Astrocyte of the spinal cord (primary cell): ENCODE measurements at places on chromosomes 1 and 21.
A peak's percentile ranks its signal among the peaks of the same experiment; 100 is the strongest.

DNA sequence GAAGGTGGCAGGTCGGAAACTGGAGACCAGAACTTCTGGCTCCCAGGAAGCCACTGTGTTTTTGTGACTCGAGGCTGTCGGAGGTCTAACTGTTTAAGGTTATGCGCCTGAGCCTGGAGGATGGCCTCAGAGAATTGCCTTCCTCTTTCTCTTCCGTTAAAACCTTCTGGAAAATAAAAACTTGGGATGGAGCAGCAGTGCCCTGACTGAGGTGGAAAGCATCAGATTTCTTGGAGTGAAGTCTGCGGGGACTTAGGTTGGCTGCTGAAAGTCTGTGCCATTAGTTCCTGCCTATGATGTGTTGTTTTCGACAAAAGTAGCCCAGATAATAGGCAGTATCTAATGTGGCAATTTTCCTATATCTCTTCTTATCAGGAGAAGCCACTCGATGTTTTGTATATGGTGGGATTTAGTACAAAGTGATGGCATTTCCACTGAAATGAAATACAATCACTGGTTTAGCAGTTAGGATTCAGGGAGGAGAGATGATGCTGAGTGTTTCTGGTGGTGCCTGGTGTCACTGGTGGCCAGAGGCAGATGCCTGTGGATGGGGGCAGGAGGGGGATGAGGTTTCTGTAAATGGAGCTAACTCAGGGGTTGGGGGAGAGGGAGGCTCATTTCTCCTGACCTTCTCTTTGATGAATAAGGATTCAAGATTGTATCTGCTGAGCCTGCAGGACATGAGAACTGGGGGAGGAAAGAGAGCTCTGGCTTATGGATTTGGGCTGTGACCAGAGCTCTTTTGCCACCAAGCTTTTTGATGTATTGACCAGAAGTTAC lies 150.8 kb downstream of the CAMTA1 start:
- DNase-seq, result no peak

DNA sequence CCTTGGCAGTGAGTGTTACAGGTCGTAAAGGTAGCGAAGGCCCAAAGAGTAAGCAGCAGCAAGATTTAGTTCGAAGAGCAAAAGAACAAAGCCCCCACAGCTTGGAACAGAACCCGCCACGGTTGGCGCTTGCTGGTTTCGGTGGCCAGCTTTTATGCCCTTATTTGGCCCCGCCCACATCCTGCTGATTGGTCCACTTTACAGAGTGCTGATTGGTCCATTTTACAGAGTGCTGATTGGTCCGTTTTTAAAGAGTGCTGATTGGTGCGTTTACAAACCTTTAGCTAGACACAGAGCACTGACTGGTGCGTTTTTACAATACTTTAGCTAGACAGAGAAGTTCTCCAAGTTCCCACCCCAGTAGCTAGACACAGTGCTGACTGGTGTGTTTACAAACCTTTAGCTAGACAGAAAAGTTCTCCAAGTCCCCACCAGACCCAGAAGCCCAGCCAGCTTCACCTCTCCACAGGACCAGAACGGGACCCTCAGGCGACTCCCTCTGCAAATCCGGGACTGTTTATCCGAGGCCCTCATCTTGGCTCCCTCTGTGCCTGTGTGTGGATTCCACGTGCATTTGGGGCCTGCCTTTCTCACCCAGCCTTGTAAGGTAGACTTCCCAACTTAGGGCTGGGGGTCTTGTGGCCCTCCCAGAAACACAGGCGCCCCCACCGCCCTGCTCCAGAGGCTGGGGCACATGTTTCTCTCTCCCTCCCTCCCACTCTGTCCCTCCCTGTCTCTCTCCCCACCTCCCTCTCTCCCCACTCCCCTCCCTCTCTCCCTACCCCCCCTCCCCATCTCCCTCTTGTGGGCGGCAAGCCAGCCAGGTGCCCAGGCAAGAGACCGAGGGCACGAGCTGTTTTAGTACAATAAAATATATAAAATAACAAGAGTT lies 12.6 kb downstream of the FTCD start:
- DNase-seq, result no peak

GRCh38 chr1:165327538-165327937 lies 29.0 kb downstream of the LMX1A start:
- DNase-seq, result no peak

DNA sequence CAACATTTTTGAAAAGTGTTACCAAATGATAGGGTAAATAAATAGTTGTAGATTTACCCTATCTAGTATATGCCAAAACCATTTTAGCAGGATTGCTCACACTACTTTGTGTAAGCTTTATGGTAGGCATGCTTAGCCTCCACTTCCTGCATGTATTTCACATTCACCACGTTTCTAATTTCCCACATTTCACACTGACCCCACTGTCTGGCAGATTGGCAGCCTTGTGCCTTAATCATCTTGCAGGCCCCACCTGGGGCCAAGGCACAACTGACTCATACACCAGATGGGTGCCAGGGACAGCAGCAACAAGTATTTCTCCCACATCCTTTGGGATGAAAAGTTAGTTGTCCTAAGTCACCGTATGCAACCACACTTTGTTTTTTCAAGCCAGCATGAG lies 21.2 kb upstream of the CENPF start:
- peak; percentile 91 for DNase-seq

DNA sequence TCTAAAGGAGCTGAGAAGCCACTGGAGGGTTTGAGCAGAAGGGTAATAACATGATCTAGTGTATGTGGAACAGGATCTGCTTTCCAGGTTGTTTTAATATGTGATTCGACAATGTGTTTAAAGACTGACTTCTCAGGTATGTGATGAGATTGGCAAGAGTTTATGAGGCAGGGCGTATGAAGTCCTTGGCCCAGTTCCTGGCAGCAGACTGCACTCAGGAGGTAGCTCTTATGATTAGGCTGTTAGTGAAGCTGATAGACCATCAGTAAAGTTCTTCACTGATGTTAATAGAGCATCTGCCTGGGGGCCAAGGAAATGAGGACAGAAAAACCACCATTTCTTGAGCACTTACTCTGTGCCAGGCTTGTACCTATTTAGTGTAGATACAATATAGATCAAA lies 41.9 kb upstream of the SERBP1 start:
- no peak for DNase-seq

DNA sequence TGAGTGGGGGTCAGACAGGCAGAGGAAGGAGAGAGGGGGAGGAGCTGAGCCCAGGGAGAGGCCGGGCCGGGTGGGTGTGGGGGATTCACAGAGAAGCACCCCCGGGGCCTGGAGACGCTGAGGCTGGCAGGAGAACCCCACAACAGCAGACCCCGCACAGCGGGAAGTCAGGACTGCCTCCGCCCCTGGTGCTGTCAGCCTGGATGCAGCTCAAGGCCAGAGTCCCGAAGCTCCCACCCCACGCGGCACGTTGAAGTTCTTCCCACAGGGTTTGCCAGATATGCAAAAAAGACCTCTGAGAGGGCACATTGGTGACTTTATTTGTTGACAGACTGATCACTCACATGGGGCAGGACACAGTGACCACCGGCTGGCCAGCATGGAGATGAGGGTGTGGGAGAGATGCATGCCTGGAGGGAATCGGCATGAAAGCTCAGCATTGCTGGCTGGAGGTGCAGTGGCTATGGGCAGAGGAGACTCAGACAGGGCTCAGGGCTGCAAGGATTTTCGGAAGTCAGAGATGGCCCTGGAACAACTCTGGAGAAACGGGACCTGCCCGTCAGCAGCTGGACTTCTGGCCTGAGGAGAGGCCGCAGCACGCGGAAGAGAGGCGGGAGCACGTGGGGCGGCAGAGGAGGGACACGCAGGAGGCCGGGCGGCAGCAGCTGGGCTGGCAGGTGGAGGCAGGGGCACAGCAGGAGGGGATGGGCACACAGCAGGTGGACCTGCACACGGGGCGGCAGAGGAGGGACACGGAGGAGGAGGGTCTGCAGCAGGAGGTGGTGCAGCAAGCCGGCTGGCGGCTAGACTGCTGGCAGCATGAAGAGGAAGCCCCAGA lies 885 bp downstream of the KRTAP10-3 start:
- DNase-seq, result no peak

DNA sequence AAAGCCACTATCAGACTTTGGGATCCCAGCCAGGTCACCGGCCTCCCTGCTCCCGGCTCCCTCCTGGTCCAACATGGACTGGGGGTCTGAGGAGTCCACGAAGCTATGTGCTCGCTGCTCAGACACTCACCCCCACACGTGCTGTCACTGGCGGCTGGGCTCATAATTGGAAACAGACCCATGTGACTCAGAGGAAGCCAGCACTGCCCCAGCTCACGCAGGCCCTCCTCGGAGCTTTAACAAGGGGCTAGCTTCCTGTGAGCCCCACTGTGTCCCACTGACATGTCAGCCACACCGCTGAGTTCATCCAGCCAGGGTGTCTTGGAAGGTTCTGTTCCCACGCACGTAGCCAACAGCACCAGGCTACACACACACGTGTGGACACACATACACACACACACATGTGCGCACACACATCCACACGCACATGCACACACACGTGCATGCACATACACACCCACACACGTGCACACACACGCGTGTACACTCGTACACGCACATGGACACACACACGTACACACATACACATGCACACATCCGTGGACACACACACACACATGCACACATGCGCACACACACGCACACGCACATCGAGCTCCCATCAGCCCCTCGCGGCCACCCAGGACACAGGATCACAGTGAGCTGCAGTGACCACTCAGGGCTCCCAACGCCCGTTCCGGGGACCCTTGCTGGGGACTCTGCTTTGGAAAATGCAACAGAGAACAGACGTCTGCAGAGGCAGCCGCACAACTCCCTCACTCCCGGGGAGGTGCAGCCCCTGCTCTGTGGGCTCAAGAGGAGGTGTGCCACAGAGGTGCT lies 18.4 kb upstream of the COL6A2 start:
- DNase-seq, result peak; percentile 89

- no peak for DNase-seq
Measured at GRCh38 chr1:40606978-40607377, 58.5 kb downstream of the RIMS3 start.
